Fibroblast of skin of left biceps (primary cell): ENCODE measurements at places on chromosomes 3 and 15.
A peak's percentile ranks its signal among the peaks of the same experiment; 100 is the strongest.

DNA sequence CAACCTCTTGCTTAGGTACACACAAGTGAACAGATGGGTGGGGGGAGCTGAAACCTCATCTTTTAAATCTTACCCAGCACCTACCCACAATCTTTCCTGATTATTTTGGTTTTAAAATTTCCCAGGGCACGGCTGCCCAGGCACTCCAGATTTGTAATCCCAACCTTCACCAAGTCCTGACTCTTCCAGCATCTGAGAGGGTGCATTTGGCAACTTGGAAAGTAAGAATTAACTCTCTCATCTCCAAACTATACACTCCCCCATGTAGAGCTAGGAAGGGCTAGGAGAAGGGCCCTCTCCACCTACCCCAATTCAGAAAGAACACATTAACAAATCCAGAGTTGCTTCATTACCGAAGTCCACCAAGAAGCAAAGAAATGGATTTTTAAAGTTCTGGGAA lies 41.7 kb upstream of the PRICKLE2 start:
- DNase-seq, result no peak

GRCh38 chr3:136166507-136166906 lies 29.6 kb downstream of the MSL2 start:
- no peak for DNase-seq

DNA sequence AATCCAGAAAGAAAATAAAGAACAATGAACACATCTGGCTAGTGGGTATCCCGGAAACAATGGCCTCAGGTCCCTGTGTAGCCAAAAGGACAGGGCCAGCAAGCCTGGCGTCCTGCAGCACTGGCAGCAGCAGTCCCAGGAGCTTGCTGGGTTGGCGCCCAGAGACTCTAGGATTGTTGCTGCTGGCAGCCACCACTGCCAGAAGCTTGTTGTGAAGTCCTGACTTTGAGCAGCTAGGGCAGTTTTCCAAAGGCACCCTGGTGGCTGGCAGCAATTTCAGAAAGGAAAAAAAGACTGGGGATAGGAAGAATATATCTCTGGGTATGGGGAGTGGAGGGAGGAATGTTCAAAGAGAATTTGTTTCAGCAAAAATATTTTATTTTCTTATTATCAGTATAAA lies 11.3 kb downstream of the SHQ1 start:
- no peak for DNase-seq

- no peak for DNase-seq
Observed at GRCh38 chr3:173410849-173411248, 13.3 kb downstream of the NLGN1 start.

- no peak for DNase-seq
Observed at GRCh38 chr15:88636050-88636449, 2.8 kb upstream of the ISG20 start.

DNA sequence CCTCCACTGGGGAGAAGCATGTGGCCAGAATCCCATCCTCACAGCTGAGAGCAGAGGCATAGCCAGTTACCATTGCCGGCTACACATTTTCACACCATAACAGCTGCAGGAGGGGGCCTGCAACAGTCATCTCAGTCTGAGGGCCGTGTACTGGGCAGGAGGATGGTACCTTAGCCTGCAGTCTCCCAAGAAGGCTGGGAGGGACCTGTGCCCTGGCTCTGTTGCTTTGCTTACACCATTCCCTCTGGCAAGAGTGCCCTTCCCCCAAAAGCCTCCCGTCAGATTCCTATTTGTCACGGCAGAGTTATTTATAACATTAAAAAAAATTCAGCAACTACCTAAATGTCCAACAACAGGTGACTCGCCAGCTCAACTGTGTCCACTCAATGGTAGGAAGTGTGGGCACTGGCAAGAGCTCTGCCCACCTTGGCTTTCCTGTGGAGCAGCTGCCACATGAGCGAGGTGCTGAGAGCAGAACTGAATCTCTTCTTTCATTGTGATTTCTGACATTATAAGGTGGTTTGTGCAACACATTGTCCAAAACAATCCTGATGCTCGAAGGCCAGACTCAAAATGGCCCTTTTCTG lies 4.4 kb downstream of the CAMKV start:
- DNase-seq, result no peak

DNA sequence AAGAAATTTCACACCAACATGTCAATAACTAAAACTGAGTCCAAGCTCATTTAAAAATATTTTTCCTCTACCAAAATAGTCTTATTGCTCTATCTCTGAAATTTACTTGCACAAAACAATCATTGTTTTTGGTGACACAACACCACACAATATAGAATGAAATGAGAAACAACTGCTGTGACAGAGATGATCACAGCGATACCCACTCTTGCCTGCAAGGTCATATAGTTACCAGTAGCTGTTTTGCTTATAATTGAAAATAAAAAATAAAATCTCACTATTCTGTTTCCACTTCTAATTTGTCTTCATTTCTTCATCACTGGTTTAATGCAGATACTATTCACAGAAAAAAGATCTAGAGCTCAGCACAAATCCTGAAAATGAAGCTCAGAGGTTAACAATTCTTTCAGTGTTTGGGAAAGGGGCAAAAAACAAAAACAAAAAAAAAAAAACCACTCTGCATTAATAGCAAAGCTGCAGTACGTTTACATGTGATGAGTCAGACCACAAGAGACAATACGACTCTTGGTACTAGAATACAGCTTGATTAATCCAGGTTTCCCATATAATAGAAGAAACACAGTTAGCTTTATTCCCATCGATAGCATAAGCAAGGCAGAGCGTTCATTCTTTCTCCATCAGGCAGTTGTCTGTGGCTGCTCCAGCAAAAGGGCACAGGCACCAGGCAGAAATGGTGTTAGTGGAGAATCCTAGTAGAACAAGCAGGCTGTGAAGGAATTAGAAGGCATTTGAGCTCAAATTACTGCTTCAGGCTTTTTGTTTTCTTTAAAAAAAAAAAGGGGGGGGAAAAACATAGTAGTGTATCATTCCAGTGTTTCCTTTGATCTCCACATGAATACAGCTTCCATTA lies 773 bp downstream of the ANKRD28 start:
- no peak for DNase-seq

- no peak for DNase-seq
Observed at GRCh38 chr3:95235916-95236315, 1173.1 kb downstream of the NSUN3 start.

- no peak for DNase-seq
Observed at GRCh38 chr3:181839916-181840297, 128.2 kb downstream of the SOX2 start.

GRCh38 chr3:153399636-153400035 lies 237.6 kb downstream of the RAP2B start:
- no peak for DNase-seq

GRCh38 chr3:94294806-94295205 lies 231.9 kb downstream of the NSUN3 start:
- no peak for DNase-seq

GRCh38 chr3:73915886-73916285 lies 291.1 kb upstream of the PDZRN3 start:
- DNase-seq, result no peak

DNA sequence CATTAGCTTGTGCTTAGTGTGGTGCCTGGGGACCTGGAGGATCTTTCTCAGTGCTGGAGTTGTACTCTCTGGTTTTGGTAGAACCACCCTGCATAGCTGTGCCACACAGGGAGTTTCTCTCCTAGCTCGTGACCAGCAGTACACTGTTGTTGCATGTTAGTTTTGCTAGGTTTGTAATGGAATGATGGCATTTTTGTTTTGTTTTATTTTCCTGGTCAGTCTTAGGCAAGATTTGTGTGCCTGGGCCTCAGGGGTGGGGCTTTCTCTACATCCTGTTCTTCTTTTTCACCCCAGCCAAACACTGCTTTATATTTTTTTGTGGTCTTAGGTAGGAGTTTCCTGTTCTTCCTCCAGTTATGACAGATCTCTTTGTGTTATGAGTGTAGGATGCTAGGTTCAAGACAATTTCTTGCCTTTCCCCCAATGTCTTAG lies 534.5 kb upstream of the KCNMB2 start:
- DNase-seq, result no peak

GRCh38 chr3:59133311-59133710 lies 83.5 kb upstream of the CFAP20DC start:
- DNase-seq, result peak; percentile 64

DNA sequence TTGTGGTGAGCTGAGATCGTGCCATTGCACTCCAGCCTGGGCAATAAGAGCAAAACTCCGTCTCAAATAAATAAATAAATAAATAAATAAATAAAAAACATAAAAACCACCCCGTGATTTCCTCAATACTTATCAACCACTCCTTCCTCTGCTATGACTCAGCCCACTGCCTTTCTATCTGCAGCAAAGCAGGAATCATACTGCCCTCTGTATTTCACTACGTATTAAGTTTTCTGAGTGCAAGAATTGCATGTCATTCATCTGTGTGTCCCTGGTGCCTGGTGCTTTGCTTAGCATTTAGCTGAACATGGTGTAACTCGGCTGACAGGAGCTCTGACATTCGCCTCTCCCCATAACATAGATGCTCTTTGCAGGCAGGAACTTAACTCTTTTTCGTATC lies 7.1 kb downstream of the LSG1 start:
- no peak for DNase-seq

DNA sequence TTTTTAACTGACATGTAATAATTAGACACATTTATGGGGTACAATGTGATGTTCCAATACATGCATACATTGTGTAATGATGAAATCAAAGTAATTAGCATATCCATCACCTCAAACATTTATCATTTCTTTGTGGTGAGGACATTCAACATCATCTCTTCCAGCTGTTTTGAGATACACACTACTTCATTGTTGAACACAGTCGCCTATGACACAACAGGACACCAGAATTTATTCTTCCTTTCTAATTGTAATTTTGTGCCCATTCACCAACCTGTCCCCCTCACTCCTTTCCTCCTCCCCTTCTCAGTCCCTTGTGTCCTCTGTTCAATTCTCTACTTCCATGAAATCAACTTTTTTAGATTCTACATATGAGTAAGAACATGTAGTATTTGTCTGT lies 113.4 kb upstream of the CBLB start:
- no peak for DNase-seq

DNA sequence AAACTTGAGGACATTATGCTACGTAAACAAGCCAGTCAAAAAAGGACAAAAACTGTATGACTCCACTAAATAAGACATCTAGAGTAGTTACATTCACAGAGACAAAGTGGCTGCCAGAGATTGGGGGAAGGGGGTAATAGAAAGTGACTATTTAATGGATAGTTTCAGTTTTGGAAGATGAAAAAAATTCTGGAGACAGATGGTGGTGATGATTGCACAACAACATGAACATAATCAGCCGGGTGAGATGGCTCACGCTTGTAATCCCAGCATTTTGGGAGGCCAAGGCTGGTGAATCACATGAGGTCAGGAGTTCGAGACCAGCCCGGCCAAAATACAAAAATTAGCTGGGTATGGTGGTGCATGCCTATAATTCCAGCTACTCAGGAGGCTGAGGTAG lies 40.6 kb downstream of the DPP8 start:
- peak; percentile 54 for DNase-seq

GRCh38 chr15:40952901-40953712 lies at the start of gene CHAC1:
TSS of gene CHAC1 (plus strand) at chr15:40953471. CDS start at chr15:40953584, 113 bp downstream.
- DNase-seq, result peak; percentile 96

DNA sequence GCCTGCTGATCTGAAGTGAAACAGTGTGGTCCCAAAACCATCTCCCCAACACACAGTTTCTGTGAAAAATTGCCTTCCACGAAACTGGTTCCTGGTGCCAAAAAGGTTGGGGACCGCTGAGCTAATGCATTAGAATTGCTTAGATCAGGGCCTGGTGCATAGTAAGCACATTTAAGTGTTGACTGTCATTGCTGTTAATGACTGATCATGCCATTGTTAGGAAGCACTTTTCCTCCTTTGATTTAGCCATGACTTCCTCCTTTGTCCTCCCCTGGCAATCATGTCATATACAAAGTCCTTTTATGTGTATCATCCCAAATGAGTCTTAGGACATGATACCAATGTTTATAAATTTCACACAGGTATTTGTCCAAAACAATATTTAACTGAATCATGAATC lies 81.5 kb upstream of the ATP11B start:
- no peak for DNase-seq

DNA sequence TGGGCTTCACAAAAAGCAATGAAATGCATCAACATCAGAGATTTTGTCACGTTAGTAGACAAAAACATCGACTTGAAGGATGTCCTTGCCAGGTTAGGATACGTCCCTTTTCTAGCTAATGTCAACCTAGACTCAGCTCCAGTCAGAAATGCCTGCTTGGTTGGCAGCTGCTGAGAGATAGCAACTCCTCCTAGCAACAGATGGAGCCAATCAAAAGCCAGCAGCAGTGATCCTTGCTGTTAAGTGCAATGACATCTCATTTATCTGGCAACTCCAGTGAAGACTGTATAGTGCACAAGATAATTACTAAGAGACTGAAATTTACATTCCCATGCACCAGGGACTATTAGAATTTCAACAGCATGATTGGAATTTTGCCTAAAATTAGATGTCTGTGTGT lies 424.1 kb downstream of the FGF12 start:
- DNase-seq, result no peak

DNA sequence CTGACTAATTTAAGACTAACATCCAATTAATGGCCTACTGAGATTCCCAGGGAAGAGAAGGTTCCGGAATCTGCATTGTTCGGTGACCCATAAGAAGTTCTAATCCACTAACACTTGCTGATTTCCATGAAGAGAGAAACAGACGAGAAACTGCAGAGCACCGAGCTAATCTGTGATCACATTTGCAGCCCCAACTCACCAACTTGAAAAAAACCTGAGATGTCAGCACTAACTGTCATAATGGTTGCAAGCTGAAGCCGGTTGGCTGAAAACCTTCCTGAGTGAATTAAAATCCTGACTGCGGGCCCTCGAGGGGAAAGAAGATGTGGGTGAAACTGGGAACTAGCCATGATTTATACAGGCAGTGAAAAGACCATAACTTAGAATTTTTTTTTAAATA lies 204.8 kb upstream of the IGF1R start:
- DNase-seq, result no peak

DNA sequence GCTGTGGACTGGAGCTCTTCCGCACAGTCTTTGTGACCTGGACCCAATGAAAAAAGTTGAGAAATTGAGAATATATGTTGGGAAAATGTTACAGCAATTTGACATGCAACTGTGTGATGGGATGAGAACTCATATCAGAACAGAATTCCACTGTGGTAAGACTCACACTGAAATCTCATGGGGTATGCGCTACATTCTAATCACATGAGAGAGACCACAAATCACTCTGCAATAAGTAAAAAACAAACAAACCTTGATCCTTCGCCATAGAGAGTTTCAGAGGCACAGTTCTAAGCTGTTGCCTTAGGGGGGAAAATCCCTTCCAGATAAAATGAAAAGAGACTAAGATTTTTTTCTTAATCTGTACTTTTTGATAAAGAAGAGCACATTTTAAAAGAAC lies 37.3 kb downstream of the LMCD1 start:
- peak; percentile 65 for DNase-seq

GRCh38 chr3:172283841-172284357 lies 164.4 kb downstream of the GHSR start:
- DNase-seq, result no peak

DNA sequence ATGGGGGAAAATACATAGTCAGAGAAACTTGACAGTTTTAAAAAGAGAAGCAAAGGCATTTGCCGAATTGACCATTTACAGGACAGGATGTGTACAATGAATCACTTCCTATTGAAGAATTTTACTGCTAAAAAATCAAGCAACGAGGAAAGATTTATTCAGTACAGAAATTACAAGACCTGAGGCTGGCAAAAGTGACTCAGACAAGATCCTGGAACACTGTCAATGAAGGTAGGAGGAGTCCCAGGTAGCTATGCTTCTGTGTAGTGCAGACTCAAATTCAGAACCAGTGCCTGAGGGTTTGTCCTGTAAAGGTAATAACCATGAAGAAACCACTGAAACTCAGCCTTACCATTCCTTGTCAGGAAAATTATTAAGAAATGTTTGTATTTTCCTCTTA lies 120.9 kb downstream of the ZMAT3 start:
- DNase-seq, result no peak

- DNase-seq, result no peak
Observed at GRCh38 chr3:59263152-59263551, 213.3 kb upstream of the CFAP20DC start.
